Stimulated activated CD4-positive, alpha-beta T cell treated with anti-CD3 and anti-CD28 coated beads, Interleukin-4, amount 100 ng/mL, for 4 hours (primary cell): ENCODE measurements at places on chromosomes 5 and 9.

GRCh38 chr9:16099732-16100536, 547.1 kb downstream of the CCDC171 start:
- DNase-seq = no peak

GRCh38 chr9:34254141-34254913, 74.7 kb downstream of the KIF24 start:
- no peak for DNase-seq

GRCh38 chr5:137954131-137954879, 65.0 kb downstream of the PKD2L2 start:
- DNase-seq = no peak

GRCh38 chr5:6552612-6553011, 80.2 kb downstream of the NSUN2 start:
- no peak for DNase-seq

DNA sequence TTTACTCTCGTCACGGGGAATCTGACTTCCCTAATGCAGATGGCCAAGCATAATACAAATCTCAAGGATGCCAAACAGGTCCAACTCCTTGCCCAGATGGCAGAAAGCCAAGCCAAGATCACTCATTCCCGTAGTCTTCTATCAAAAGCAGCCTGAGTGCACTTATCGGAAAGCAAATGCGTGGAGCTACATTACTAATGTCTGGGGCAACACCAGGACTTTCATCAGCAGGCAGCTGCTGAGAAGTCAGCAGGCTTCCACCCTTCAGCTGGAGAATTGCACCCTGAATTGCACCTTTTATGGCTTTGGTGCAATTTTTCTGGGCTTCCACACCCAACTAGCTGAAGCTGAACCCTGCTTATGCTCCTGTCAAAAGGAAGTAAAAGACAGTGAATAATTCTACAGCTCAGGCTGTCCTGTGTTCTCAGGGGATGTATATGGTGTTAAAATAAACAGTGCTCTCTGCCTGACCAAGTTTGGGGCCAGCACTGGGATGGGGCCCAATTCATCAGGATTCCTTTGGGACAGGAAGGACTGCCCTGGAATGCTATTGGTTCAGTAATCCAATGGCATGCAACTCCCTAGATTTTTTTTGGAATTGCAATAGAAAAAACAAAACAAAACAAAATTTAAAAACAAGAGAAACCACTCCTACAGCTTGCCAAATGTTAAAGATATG, 92.6 kb downstream of the DPYSL3 start:
- DNase-seq = no peak

- DNase-seq = no peak
Observed at GRCh38 chr5:1523480-1523792, 324 bp downstream of the LPCAT1 start.

- DNase-seq = no peak
Observed at GRCh38 chr5:81657386-81657785, 93.5 kb downstream of the SSBP2 start.

- no peak for DNase-seq
Observed at GRCh38 chr9:89177012-89177943, 1.3 kb downstream of the SHC3 start.

DNA sequence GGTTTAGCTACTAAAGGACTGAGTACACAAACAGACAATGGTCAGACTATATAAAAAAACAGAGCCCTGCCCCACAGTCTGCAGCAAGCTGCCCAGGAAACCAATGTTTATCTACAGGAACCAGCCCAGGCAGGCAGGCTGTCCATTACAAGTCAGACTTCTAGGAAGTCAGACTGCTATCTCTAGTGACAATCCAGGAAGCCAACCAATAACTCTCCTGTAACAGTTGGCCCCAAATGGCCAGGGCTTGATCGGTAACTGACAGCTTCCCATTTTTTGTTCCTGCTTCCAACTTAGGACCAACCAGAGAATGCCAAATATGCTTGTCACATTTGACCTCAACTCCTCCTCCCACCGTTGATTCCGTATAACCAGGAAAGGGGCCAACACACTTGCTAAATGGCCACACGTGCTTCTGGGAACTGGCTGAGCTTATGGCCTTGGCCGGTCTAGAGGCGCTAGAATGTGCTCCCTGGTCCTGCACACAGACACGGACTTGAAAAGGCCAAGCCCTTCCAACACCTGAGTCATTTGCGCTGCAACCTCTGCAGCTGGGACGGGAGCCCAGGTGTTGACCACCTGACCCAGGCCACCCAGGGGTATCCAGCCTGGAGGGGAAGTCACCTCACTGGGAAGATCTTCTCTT, 79.6 kb upstream of the CDK20 start:
- DNase-seq = no peak

- DNase-seq = no peak
Observed at GRCh38 chr9:16335788-16336580, 534.5 kb downstream of the BNC2 start.

DNA sequence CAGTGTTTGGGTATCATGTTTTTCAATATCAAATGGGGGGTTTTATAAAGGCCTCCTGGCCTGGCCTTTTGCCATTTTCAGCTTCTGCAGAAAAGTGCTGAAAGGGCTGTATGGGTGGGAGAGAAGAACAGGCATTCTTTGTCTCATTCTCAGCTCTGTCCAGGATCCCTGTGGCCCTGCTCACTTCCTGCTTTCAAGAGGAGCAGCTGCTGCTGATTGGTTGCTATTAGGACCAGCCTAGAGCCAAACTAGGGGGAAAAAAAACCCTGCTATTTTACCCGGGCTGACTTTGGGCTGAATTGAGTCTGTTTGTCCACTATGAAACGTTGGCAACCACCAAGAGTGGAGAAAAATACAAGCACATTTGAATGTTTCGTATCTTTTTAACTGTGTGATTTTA, 117.1 kb downstream of the CMYA5 start:
- no peak for DNase-seq

DNA sequence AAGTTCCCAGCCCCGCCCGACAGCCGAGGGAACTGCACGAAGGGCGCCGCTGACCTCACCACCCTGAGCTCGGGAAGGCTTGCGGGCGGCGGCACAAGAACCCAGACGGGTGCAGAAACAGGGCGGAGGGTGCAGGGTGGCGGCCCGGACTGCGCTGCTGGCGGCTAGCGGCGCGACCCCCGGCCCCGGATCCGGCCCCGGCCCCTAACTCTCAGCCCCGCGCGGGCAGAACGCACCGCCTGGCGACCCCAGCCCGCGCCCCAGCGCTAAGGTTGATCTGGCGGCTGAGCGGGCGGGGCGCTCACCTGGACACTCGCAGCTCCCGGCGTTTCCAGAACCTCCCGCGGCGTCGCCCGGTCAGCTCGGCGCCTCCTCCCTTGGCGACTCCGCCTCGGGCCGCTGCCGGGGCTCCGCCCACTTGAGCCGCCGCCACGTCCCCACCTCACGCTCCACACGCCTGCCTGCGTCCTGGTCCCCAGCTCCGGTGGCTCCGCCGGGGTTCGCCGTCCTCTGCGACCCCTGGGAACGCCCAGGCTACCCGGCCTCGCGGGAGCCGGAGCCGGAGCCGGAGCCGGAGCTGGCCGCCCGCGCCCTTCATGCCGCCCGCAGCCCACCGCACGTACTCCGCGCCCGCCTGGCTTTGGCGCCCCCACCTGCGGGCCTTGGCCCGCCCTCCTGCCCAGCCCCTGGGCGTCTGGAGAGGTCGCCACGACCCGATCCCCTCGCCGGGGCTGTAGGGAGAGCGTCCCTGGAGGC, at the start of gene P4HA2:
P4HA2 (minus strand) TSS at position 369 of the 756 bp plus-strand sequence. CDS start 9,227 bp downstream, outside the sequence.
- DNase-seq = no peak

- DNase-seq = no peak
Observed at GRCh38 chr9:136975644-136976043, 1.7 kb upstream of the PTGDS start.

DNA sequence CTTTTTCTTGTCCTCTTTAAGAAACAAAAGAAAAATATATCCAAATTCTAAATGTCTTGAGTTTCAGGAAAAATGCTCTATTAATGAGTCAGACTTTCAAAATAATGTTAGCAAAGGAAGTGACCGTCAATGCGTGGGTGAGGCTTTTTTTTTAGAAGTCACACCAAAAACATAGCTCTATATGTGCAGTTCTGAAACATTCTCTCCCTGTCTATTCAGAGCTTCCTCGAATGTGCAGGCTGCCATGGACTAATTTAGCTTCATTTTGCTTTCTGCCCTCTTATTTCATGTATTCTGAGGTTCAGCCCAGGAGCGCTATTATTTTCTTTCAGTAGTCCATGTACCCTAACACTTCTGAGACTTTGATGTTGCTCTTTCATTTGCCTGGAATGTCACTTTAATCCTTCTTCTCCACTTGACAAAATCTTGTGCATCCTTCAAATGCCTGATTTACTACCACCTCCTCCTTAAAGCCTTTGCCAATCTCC, 72.5 kb upstream of the RASA1 start:
- no peak for DNase-seq

DNA sequence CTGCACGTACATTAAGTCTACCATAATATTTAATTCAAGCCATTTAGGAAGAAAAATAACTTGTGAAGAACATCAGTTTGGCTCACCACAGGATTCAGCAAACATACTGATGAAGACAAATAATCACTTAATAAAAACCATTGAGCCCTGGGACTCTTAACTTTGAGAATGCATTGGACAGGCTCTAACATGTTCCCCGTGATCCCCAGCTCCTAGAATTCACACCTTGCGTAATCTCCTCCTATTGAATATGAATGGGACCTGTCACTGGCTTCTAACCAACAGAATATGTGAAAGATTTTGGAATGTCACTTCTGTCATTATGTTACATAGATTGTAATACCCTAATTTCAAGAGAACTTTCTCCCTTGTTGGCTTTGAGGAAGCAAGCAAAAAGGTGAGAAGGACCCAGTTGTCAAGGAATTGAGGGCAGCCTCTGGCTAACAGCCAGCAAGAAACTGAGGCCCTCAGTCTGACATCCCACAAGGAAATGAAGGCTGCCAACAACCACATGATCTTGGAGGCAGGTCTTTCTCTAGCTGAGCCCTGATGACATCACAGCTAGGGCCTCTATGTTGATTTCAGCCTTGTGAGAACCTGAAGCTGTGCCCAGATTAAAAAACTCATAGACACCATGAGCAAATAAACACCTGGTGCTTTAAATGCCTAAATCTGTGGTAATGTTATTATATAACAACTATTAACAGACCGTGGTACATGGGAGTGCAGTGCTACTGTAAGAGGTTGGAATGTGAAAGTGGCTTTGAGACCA, 433.2 kb downstream of the SEMA5A start:
- no peak for DNase-seq

DNA sequence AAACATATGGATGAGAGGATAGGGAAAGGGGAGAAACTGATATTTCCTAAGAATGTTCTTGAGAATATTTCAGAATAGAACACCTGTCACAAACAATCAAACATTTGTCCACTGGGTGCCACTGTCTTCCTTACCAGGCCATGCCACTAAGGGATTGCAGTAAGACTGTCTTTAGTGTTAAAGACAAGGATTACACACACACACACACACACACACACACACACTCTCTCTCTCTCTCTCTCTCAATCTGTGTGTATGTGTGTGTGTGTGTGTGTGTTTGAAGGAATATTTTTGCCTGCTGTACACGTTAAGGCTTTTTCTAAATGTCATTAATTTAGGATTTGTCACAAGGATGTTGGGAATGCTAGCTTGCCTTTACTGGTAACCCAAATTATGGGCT, 54.4 kb downstream of the CCDC192 start:
- no peak for DNase-seq

DNA sequence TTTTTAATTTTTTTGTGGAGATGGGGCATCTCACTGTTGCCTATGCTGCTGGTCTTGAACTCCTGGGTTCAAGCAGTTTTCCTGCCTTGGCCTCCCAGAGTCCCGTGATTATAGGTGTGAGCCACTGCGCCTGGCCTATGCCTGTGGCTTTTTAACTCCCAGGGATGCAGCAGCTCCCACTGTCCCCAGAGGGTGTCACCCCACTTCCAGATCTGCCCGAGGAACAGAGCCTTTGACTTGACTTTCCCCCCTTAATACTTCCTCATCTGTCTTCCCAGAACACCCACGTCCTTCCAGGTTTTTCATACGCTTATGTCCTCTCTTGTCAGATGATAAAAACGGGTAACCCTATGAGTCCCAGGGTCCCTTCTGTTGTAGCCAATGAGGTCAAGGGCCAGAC, 7.6 kb upstream of the PRRC2B start:
- no peak for DNase-seq

GRCh38 chr5:131242728-131243255, 21.1 kb upstream of the CDC42SE2 start:
- no peak for DNase-seq
